ENCODE measurements at places on chromosomes 16 and 17.
A peak's percentile ranks its signal among the peaks of the same experiment; 100 is the strongest.

DNA sequence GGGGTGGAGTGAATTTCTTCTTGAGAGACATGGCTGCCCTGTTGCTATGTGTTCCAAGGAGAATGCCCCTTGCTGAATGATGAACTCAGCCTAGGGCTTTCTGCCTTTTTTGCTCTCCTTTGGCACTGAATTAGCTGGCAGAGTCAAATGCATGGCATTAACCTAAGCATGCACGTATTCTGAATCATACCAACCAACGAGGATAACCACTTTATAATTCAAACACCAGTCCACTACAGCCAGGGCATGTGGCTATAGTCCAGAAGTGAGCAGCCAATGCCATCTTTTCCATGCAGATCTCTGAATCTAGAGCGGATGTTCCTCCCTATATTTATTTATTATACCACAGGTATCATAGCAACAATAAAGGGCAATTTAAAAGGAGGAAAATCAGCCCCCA, 15.7 kb downstream of the TMIGD1 start:
- no peak for DNase-seq

DNA sequence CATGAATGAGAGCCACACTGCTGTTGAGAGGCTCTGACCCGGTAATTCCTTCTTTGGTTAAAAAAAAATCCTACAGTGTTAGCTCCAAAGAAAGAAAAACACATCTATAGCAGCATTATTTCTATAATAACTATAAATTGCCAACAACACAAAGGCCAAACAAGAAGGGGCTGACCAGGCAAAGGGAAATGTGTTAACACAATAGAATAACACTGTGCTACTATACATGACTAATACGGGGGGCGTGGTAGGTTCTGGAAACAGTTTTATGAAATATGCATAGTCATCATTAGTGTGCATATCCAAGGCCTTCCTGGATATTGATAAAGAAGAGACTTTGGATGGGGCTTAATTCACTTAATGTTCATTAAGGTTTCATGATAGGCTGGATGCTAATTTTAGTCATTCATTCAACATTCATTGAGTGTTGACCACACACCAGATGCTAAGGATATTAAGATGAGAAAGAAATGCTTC, 50.0 kb upstream of the CCL1 start:
- no peak for DNase-seq

- DNase-seq = peak; percentile 18
Measured at GRCh38 chr16:79278506-79278905, 322.0 kb downstream of the MAF start.

- no peak for DNase-seq
Measured at GRCh38 chr16:73095885-73096421, 48.0 kb upstream of the ZFHX3 start.

- DNase-seq = no peak
Measured at GRCh38 chr17:524406-524950, 171.9 kb upstream of the RPH3AL start.

DNA sequence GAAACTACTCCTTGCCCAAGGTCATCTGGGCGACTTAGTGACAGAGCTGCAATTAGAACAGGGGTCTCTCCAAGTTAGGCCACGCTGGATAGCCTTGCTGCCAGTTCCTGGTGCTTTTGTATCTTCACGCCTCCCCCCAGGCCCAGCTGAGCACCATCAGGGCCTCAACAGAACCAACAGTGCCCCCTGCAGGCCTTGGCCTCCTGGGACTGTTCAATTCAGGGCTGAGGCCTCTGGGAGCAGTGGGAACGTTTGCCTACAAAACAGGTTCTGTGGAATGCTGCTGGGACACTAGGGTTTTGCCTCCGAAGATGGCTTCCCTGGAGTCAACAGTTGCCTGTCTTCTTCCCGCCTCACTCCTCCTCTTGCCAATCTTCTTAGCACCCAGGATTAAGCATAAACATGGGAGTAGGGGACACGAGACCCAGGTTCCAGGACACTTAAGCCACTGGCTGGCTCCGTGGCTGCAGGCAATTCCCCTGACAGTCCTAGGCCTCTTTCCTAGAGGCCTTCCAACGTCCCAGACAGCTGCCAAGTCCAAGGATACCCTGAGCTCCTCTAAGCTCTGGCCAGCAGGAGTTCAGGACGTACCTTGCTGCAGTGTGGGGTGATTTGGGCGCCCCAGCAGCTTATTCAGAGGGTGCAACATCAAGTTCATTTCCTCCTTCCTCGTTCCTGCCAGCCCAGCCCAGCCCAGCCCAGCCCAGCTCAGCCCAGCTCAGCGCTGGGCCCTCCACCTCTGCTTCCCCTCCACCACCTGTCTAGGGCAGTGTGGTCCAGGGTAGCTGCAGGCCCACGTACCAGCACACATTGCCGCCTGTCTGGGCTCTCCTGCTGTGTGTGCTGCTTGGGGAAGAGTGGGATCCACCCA, 246.6 kb upstream of the RPL38 start:
- DNase-seq = no peak

- no peak for DNase-seq
Measured at GRCh38 chr17:33779234-33779591, 475.9 kb upstream of the CCL2 start.

DNA sequence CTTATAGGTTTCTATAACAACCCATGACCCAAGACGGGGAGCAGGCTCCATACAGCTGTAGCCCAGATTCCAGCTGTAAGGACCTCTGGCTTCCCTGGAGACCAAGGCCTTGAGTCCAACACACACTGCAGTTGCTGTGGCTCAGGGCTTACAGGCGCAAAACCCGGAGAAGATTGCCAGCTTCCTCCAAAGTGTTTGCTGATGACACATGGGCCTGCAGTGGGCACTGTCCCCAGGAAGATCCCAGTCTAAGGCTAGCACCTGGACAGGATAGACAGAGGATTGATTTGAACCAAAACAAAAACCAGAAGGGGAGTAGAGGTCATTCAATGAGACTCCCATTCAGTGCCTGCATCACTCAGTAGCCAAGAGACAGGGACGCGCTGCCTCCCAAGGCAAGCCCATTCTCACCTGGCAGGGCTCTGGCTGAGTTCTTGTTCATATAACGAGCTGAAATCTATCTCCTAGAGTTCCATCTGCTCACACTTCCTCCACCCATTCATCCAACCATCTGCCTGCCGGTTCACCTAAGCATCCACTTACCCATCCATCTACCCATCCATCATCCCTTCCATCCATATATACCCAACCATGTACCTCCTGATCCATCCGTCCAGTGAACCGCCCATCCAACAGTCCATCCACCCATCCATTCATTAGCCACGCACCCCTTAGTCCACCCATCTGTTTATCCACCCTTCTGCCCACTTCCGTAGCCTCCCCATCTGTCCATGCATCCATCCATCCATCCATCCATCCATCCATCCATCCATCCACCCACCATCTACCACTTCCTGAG, 10.2 kb downstream of the RAB11FIP4 start:
- DNase-seq = no peak

GRCh38 chr17:76234354-76234679, 6.0 kb downstream of the RNF157 start:
- DNase-seq = no peak

GRCh38 chr16:67563708-67564468, 1.6 kb downstream of the CTCF start:
- DNase-seq = no peak

GRCh38 chr16:52070341-52071057, 476.4 kb downstream of the TOX3 start:
- no peak for DNase-seq

GRCh38 chr16:81810894-81811538, 31.9 kb downstream of the PLCG2 start:
- no peak for DNase-seq

GRCh38 chr17:68587847-68588246, 13.3 kb downstream of the FAM20A start:
- DNase-seq = no peak

- no peak for DNase-seq
Measured at GRCh38 chr17:17711641-17712162, 30.4 kb downstream of the RAI1 start.

DNA sequence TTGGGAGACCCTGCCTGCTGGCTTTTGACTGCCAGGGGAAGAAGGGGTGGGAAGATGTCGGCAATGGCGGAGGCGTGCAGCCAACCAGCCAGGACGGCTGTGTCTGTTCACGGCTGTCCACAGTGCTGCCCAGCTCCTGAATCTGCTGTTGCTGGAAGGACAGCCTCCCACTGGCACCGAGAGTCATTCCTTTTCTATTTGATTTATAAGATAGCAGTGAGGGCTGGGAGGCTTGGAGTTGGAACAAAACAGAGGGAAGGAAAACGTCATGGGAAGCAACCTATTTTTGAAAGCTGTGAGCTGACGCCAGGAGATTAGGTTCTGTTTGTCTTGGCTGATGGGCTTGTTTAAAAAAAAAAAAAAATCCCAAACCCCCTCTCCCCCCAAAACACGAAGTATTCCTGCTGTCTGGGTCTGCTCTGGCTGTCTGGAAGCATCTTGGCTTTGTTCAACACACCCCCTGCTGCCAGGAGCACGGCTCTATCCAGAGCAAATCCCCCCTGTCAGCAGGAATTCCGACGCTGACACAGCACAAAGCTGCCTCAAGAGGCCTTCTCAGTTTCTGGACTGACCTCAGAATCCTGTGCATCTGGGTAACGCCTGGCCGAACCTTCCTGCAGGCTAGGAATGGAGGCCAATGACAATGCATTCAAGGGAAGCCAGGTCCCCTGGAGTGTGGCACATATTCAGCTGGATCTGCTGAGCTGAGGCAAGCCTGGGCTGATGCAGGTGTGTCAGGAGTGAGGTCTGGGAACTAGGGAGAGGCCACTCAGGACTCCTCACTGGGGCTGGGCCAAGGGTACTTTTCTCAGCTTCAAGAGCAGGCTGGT, 41.0 kb upstream of the SREBF1 start:
- no peak for DNase-seq

- DNase-seq = no peak
Measured at GRCh38 chr16:29302976-29303375, 103.5 kb downstream of the NPIPB11 start.

DNA sequence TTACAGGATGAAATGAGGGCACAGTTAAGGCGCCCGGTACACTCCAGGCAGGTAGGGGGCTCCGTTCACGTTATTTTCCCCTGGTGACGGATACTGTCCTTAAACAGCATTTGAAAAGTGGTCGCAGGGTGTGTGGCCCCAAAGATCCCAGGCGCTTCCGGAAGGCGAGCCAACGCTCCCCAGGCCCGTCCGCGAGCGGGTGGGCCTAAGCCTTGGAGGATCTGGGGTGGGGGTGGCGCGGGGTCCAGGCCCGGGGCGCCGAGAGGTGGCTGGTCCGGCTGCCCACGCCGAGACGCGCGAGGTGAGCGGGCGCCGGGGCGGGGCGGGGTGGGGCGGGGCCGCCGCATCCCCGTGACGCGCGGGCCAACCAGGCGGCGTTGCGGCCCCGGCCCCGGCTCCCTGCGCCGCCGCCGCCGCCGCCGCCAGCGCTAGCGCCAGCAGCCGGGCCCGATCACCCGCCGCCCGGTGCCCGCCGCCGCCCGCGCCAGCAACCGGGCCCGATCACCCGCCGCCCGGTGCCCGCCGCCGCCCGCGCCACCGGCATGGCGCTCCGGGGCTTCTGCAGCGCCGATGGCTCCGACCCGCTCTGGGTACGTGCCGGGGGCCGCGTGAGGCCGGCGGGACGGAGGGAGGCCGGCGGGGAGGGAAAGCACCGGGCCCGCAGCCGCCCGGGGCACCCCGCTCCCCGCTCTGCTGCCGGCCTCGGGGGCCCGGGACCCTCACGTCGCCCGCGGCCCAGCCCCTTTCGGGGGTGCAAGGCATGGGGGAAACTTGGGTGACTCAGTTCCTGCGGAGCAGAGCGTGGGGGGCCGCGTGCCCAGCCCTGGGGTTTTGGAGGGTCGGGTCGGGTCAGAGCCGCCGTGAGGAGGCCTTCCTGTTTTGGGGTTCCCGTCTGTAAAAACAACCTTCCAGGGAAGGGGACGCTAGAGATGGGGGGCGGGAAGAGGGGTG, at the start of gene ABCC1:
TSS of gene ABCC1 (plus strand) at position 407 of the 951 bp plus-strand sequence. CDS start at position 543, 136 bp downstream.
- DNase-seq = peak; percentile 53

GRCh38 chr17:79224903-79225302, 150.3 kb downstream of the ENGASE start:
- DNase-seq = no peak

- no peak for DNase-seq
Measured at GRCh38 chr17:35051579-35052240, 11.8 kb downstream of the RFFL start.

DNA sequence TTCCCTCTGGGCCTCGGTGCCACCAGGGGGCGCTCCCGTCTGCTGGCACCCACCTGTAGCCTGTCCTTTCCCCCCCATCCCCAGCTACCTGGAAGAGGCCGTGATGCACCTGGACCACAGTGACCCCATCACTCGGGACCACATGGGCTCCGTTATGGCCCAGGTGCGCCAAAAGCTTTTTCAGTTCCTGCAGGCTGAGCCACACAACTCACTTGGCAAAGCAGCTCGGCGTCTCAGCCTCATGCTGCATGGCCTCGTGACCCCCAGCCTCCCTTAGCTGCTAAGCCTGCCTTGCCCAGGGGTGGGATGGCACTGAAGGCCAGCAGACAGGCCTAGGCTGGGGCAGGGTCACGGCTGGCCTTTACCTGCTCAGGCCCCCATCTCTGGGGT, 818 bp upstream of the NRN1L start:
- DNase-seq = peak; percentile 26

DNA sequence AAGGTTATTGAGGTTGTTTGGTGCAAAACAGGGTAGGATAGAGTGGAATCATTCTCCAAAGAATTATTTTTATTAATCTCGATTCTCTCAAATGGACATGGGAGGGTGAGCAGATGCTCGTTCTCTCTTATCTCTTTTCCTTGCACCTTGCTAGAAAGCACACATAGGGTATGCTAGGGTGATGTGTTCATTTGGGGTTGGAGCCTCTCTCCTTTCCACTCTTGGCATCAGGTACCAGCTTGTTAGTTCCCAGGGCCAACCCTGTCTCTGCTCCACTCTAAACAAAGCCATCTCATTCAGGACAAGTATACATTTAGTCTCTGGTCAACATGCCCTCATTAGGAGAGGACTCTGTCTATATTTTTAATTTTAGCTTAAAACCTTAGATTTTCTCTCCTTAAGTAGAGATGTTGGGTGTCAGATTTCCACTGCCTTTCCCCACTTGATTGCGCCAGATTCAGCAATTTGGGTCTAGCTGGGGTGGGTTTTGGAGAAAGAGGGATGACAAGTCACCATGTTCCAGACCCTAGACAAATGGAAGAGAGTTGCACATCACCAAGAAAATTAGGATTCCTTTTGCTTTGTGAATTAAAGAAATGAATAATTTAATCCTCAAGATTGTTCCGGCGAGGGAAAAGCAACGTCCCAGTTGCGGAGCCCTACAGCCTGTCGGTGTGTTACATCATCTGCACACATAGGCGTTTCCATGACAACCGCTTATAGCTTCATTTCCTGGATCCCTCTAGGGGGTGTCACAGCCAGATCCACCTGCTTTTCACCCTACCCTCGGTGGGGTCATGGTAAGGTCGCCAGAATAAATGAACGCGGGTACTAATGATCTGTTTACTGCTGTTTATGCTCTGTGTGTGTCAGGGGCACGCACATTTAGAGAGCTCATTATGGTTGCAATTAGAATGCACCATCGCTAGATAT, 41.6 kb downstream of the SNX11 start:
- no peak for DNase-seq
